ENCODE measurements at places on chromosomes 5 and 9.
A peak's percentile ranks its signal among the peaks of the same experiment; 100 is the strongest.

DNA sequence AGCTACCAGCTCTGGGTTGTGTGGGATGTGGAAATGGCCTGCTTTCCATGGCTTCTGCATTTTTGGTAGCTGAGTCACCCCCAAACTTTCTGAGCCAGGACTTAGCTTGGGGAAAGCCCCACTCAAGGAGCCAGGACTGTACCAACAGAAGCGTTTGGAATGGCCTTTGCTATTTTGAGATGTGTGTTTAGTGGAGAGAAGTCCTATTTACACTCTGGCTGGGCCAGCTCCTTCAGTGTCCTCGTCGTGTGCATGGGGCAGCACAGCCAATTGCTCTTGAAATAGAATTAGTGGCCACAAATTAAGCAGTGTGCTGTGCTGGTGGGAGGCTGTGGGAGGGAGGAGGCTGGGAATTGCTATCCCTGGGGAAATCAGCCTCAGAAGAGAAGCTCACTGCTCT lies 51.6 kb downstream of the ENTREP1 start:
- DNase-seq = peak; percentile 48

DNA sequence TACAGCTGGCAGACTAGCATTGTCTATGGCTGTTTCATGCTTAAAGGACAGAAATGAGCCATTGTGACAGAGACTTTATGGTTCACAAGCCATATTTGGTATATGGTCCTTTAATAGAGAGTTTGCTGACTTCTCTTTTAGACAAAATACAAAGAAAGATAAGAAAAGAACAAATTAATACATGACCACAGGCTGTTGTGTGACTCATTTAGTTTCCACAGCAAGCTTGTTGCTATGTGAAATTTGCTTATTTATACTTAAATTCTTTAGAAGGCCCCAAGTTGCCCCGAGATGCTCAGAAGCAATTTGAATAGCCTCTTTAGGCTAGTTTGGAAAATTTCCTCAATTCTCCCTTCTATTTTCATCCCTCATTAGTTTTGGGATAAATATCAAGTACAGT lies 315.3 kb upstream of the RPS23 start:
- DNase-seq = peak; percentile 62

- DNase-seq = peak; percentile 81
These were observed 1249.0 kb upstream of the CDH18 start for GRCh38 chr5:21236971-21237427.

GRCh38 chr5:170533383-170533782 lies 29.6 kb downstream of the KCNIP1 start:
- DNase-seq = no peak

DNA sequence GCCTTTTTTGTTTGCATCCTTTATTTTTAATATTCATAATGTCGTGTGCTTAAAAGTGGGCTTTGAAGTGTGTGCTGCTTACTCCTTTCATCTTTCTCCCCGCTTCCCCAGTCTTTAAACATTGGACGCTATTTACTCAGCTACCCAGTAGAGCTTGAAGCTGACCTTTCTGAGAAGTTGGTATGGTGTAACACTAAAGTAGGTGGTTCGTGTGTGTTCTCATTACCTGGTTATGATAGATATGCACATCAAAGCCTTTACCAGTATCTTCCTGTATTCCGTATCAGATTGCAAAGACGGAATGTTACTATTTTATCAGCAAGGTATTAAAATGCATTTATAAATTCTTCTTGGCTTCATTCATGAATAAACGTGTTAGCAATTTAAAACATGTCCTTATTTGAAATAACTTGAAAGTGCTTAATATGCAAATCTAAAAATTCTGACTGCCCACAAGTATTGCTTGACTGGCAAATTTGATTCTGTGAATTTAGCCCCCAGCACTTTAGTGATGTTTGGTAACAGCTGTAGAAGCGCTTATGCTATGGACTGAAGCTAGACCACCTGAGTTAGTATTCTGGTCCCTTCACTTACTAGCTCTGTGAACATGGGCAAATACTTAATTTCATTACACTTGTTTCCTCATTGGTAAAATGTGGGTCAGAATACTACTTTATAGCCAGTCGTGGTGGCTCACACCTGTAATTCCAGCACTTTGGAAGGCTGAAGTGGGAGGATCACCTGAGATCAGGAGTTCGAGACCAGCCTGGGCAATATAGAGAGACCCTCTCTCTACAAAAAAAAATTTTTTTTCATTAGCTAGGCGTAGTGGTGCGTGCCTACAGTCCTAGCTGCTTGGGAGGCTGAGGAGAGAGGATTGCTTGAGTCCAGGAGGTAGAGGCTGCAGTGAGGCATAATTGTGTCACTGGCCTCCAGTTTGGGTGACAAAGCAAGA lies 1.7 kb downstream of the RRAGA start:
- DNase-seq = no peak

GRCh38 chr5:74640954-74641734 lies 616 bp upstream of the ENC1 start:
- peak; percentile 79 for DNase-seq

DNA sequence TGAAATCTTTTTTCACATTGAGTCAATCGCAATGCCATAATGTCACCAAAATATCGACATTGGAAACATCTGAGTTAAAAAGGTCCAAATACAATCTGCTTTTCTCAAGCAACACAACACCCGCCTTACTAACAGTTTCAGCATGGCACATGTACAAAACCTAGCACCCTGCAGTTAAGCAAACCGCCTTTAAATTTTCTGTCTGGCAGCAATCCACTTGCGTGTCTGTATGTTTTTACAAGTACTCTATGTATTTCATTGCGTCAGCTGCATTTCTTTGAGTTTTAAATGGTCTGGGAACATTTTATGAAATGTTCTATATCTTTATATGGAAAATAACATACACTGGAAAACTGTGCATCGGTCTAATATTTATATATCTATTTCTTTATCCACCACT lies 134.6 kb downstream of the DENND1A start:
- no peak for DNase-seq

- DNase-seq = no peak
These were observed 58.4 kb downstream of the DAPK1 start for GRCh38 chr9:87556039-87556438.

GRCh38 chr5:101878190-101878589 lies 417.9 kb downstream of the SLCO4C1 start:
- no peak for DNase-seq

DNA sequence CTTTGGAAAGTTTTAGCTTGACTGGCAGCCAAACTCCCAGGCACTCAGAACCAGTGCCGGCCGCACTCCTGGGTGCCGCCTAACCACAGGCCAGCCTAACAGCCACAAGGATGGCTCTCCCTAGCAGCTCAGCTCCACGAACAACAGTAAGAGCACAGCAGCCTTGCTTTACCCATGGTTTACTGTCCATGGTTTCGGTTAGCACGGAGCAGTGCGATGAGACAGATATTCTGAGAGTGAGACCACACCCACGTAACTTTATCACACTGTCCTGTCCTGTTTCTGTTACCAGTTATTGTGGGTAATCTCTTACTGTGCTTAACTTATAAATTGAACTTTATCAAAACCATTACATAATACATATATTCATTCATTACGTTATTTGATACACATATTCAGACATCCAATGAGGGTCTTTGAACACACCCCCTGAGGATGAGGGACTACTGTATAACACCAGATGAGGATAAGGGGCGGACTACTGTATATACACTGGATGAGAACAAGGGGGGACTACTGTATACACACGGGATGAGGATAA lies 12.4 kb downstream of the CLPTM1L start:
- DNase-seq = no peak

- DNase-seq = no peak
These were observed 43.5 kb downstream of the DDX31 start for GRCh38 chr9:132626285-132626684.

GRCh38 chr5:98372351-98372750 lies 401.1 kb upstream of the RGMB start:
- no peak for DNase-seq

DNA sequence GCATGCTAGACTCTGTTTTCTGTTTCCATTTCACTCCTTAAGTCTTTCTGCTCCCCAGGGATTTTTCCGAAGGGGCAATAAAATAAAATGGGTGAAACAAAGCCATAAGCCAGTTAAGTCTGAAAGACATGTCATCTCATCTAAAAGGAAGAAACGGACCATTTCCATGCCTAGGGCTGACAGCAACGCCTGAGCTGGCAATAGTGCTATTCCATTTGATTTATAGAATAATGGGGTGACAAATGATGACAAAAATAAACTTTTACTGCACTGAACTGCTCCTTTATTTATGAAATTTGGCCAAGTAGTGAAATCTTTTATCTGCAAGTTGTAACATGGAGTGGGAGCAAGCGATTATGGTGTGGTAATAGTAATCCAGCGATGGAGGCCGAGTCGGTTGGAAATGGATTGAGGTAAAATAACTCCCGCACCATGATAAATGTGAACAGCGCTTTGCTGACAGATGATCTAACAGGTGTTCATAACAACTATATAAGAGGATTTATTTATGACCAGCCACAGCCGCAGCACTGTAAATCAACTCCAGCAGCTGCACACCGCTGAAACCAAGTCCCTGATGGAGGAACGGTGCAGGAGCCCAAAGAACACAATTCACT lies 219.8 kb upstream of the TBCA start:
- DNase-seq = no peak

GRCh38 chr5:172731680-172732074 lies 39.3 kb downstream of the DUSP1 start:
- DNase-seq = no peak

DNA sequence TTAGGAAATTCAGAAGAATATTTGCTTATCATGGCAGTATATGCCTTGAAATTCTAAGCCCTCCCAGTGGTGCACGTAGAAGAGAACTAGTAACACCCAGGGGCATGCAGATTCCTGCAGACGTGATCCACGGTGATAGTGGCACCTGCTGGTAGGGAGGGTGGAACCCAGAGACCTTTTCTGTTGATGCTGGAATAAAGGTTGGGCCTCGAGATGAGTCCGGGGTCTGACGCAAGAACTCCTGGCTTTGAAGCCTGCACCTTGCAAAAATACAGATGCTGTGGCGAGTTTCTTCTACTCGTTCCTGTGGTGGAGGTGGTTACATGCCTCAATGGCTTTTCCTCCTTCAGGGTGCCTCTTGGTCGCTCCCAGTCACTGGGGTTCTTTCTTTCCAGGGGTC lies 39.5 kb upstream of the PHF2 start:
- no peak for DNase-seq

DNA sequence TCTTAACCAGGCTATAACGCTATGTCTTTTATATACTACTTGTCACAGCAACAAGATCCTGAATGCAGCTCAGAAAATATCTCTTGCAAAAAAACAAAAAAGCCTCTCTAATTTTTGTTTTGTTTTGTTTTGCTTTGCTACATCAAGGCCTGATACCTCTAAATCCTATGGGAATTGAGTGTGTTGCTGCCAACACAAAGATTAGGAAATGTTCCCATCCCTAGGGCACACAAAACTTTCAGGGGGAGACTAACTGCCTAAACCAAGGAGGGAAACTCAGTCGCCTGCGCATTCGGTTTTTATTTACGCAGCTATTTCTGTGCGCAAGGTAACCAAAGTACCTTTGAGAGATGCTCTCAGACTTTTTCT lies 1.7 kb downstream of the SSBP2 start:
- DNase-seq = no peak

All from foreskin melanocyte (primary cell).